Left colon (tissue), 2 donors: ENCODE measurements at places on chromosomes 4 and X. TPM values are rescaled to one million over a fixed set of nuclear protein-coding genes. Genes with fewer than 3 reads are reported as not detected.

GRCh38 chrX:110734894-110735541, 60.6 kb downstream of the CHRDL1 start:
- no peak for DNase-seq

GRCh38 chr4:153519687-153520086, 53.5 kb downstream of the TMEM131L start:
- no peak for DNase-seq

DNA sequence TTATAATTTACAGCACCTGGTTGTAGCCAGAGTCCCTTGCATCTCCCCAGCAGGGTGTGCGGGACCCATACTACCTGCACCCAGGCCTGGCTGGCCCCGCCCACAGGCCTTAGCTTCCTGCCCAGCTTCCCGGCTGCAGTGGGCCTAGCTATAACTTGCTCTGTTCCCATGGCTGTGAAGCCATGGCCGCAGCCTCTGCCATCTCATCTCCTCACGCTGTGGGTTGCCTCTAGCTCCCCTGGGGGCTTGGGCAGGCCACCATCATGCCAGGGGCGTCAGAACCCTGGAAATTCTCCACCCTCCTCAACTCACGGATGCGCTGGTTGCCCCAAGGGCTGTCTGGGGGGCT, 26.1 kb upstream of the SORBS2 start:
- DNase-seq: no peak

DNA sequence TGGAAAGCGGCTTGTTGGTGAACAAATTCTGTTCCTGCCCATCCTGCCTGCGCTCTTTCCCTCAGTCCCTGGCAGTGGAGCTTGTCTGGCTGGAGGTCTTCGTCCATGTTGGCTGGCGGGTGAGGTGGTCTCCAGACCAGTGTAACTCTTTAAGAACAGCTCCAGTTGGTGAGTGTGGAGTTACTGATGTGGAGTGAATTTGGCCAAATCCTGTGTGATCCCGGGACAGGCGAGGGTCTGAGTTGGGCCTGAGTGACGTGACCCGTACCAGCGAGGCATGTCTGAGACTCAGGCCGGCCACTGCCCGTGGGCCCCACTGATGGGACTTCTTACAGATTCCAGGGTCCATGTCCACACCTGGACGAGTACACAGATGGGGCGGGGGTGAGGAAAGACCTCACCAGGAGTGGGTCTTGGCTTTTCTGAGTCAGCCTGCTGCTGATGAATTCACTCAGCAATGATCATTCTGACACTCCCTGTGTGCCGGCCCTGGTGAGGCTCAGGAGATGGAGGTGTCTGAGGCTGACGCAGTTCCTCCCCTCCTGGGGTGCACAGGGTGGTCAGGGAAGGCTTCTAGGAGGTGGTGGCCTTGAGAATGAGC, 45.5 kb downstream of the PSAPL1 start:
- DNase-seq: no peak

DNA sequence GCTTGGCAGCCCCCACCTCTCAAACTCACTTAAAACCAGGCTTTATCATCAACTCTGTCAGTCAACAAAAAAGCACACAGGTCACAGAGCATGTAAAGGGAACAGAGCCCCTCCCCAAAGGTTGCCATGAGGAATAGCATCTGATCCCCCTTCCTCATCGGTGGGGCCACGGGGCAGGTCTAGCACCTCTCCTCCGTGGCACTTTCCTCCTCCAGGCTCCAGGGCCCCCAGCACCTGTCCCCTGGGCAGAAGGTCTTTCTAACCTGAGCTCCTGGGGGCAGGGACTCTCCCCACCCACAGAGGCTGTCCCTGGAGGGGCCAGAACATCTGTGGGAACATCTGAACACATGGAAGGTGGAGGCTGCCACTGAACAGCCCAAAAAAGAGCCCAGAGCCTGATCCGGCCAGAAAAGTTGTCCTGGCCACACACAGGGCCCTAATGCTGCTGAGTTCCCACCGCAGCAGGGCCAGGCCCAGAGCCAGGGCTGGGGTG, 65.7 kb downstream of the ZFYVE28 start:
- no peak for DNase-seq

GRCh38 chr4:108972613-108973283, 209.9 kb upstream of the ETNPPL start:
- DNase-seq: no peak

GRCh38 chr4:31291238-31291637, 571.1 kb downstream of the PCDH7 start:
- no peak for DNase-seq

- no peak for DNase-seq
Observed at GRCh38 chr4:140346136-140346535, 27.3 kb upstream of the SCOC start.

VSIG4 gene
- total RNA-seq: 30.4 TPM

HOPX gene
- total RNA-seq: 2.7 TPM

ZNF595 gene
- 9.9 TPM for total RNA-seq
